ENCODE measurements at places on chromosomes 12 and 14.

GRCh38 chr12:91225316-91225715 is 42.7 kb upstream of the DCN start:
- no peak for DNase-seq

DNA sequence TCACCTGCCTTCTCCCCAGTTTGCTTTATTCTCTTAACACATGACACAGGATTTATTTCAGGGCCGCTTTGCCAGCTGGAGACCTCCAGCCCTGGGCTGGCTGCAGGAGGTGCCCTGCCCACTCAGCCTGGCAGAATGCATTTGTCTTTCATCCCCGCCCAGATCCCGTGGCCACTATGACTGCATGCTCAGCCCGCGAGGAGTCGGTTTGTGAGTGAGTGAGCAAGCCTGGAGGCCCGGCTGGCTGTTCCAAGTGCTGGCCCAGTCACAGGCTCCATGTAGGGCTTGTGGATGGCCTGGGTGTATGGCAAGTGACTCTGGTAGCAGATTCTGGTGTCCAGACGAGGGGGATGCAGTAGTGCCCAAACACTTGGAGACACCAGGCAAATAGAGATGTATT is 2.1 kb downstream of the TDP1 start:
- peak; percentile 3 for DNase-seq

- DNase-seq = no peak
These were observed 17.3 kb downstream of the KLRB1 start for GRCh38 chr12:9590441-9590840.

DNA sequence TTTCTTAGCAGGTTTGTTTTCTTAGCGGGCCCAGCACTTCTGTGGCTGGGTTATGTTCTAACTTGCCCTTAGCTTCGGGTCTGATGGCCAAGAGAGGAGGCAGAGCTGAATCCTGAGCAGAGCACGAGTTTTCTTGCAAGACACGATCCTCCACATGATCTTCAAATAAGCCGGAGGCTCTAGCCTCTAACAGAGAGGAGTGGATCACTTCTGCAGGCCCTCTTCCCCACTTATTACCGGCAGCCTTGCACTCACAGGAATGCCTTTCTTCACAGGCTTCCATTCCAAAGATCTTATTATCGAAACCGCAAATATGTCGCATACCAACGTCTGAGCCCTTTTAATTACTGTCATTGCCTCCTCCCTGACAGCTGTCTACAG is 79.5 kb downstream of the SINHCAF start:
- no peak for DNase-seq

DNA sequence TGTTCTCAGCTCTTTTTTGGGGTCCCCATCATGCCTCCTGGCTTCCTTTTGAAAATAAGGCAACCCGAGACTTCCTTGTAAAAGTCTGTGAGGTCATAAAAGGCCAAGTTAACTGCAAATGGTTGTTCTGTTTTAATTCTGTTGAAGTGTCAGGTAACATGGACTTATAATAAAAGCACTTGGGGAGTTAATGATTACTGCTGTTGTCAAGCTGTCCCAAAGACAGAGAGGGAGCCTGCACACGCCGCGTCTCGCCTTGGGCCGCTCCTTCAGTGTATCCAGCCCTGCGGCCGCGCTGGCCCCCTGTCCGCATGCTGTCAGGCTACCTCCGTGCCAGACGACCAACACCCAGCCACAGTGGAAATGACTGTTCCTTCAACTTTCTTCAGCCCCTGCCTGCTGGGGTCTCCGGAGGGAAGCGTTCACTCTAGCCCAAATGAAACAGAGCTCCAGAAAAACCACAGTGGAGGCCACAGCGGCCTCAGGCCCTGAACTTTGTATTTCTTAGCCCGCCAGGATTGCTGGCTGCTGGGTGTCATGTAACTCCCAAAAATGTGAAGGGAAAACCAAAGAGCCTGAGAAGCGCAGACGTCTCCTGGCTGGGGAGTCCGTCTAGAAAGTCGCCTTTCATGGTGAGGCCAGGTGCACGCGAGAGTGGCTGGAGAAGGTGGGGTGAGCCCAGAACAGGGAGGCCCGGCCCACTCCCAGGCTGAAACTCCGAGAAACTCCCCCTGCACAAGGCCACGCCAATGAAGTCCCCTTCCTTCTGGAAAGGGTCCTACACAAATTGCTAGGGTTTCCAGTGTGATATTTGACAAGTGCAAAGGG is 189.1 kb downstream of the ZFP36L1 start:
- DNase-seq = no peak

GRCh38 chr14:96723946-96724345 is 73.2 kb upstream of the VRK1 start:
- no peak for DNase-seq

DNA sequence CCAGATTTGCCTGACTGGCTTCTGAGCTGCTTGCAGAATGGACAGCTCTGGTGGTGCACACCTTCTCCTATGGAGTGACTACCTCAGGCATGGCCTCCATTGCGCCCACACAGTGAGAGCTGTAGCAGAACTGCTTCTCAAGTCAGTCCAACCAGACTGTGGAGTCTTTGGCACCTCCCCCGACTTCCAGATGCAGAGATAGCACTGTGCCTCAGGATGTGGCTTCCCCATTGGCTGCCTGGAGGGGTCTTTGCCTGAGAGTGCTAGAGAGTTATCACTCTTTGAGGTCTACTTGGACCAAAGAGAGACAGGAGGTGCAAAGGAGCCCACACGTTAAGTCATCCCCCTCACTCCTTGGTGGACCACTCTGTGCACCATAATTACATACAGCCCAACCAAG is 44.8 kb upstream of the FRS2 start:
- DNase-seq = no peak

DNA sequence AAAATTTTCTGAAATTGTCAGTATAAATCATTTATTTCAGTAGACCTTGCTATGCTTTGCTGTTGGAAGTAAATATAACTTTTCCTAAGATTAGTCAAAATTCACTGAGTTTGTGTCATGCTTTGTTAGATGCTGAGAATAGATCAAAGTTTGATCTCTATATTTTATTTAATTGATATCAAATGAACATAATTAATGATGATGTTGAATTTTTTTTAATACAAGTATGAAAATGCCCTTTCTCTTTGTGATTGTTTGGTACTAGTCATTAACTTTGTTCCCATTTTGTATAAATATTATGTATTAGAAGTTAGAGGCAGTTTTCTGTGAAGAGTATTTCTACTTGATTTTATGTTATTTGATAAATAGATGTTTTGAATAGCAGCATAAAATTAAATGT is 45.7 kb downstream of the CCDC91 start:
- DNase-seq = no peak

DNA sequence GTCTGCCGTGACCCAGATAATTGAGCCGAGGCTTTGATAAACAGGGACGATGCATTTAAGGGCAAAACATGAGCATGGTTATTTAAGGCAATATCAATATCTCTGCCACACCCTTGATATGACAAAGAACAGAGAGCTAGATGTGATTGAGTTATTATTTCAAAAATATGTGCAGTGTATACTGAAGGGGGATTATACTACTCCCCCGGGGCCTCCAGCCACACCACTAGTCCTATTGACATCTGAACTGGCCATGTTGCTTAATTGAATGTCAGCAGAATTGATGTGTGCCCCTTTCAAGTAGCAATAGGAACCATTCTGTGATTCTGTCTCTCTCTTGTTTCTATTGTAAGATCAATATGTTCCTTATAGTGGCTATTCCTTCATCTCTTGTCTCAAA is 794.8 kb upstream of the SEL1L start:
- DNase-seq = no peak

DNA sequence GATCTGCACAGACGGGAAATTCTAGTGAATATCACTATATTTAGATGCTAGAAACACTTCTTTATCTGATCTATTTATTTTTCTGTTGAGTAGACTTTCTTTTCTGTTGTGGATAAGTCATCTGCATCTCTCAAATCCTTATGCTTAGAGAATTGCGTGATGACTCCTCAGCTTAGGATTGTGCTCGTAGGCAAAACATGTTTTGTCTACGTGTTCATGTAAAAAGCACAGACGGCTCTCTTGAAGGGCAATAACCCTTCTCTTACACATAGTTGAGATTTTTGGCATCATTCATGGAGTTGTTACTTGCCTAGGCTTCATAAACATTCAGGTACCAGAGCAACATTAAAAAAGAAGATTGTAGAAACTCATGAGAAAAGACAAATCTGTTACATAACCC is 18.6 kb downstream of the PPFIBP1 start:
- no peak for DNase-seq

DNA sequence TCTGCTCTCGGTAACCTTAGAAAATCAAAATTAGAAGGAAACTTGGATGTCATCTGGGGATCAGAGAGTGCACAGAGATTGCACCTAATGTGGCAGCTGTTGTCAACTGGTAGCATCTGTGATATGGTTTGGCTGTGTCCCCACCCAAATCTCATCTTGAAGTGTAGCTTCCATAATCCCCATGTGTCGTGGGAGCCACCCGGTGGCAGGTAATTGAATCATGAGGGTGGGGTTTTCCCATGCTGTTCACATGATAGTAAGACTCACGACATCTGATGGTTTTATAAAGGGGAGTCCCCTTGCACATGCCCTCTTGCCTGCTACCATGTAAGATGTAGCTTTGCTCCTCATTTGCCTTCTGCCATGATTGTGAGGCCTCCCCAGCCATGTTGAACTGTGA is 127.7 kb upstream of the SRRM4 start:
- DNase-seq = no peak

DNA sequence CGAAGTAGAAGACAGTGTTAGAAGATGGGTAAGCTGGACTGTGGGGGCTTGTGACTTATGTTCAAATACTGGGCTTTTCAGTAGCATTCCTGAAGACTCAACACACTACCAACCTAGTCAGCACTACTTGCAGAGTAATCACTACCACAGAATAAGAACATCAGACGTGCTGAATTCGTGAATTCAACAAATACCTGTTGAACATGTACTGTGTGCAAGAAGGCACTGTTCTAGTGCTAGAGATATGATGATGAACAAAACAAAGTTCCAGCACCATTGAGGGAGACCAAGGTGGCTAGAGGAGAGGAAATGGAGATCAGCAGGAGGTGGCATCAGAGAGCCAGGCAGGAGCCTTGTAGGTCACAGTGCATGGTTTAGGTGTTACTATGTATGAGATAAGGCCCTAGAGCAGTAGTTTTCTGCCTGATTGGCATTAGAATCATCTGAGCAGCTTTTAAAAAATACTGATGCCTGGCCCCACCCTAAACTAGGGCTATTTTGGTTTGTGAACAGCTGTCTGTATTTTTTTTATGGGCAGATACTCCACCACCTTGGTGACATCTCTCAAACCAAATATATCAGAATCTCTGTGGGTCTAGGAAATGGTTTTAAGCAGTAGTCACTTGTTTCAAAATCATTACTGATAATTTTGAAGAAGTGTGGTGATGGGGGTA is 26.8 kb downstream of the FERMT2 start:
- DNase-seq = no peak

- DNase-seq = no peak
These were observed 267.7 kb downstream of the RASSF9 start for GRCh38 chr12:85568395-85569103.

DNA sequence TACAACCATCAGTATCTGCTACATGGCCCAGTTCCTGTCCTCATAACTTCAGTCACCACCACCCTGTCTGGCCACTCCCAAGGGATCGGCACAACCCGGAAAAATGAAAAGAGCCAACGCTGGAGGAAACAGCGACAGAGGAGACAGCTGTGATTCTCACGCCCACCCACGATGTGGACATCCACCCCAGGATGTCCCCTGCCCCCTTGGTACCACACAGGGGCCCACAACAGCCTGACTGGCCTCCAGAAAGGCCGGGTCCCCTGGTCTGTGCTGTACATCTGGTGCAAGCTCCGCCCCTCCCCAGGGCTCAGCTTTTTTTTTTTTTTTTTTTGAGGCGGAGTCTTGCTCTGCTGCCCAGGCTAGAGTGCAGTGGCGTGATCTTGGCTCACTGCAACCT is 12.5 kb downstream of the RPS6KL1 start:
- DNase-seq = no peak

DNA sequence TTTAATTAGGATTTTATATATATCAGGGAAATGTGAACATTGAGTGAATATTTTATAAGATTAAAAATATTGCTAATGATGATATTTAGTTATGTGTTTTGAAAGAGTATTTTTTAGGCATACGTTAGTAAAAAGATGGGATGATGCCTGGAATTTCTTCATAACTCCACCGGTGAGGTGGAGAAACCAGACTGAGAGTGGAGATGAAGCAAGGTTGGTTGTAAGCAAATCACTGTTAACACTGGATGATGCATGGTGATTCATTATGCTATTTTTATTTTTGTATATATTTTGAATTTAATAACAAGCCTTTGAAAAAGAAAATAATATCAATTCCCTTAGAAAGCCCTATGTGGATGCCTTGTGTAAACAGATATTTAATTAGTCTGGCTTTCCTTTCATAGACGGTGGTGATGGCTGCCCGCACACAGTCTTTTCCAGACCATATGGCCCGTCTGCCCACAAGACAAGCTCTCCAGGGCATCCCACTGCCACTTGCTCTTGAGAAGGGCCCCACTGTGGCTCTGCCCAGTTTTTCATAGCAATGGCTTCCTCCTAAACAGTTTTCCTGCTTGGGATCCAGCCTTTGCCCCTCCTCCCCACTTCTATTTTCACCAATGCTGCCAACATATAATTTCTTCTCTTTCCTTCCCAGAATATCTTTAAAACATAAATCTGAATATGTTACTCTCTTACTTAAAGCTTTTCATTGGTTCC is 95.4 kb downstream of the HELB start:
- no peak for DNase-seq

- DNase-seq = no peak
These were observed 79.3 kb upstream of the C12orf71 start for GRCh38 chr12:27161458-27162228.

GRCh38 chr12:40727774-40728483 is 35.7 kb downstream of the CNTN1 start:
- DNase-seq = no peak

- DNase-seq = no peak
These were observed 8.6 kb upstream of the EPS8 start for GRCh38 chr12:15797818-15798217.

- no peak for DNase-seq
These were observed 33.9 kb downstream of the SLC35F4 start for GRCh38 chr14:57831981-57832380.

DNA sequence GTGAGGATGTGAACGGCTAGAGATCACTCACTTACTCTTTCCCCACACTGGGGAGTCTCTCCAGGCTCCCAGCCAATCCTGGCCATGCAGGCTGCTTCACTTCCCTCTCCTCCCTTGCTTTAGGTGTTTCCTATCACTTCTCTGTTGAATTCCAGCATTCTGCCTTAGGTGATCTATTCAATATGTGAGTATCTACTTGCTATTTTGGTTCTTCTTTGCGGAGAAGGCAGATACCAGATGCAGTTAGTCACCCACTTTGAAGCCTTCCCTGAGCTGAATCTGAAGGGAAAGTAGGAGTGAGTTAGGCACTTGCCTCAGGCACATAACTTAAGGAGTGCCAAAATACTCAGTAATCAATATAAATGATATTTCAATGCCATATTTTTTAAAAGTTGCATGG is 36.0 kb upstream of the FAR2 start:
- DNase-seq = no peak

GRCh38 chr12:21600196-21600595 is 4.5 kb downstream of the GYS2 start:
- DNase-seq = no peak

DNA sequence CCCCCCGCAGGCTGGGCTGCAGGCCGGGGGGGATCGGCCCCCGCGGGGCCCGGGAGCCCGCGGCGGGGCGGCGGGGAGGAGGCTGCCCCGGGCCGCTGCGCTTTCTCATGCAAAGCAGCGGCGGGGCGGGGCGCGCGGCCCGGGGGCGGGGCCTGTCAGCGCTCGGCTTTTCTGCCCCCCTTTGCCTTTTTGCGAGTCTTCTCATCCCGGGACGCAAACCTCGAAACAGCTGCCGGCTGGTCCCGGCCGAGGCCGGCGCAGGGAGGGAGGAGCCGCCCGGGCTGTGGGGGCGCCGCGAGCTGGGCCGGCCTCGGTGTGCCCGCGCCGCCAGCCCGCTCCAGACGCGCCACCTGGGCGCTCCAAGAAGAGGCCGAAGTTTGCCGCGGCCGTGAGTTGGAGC is at the start of gene FZD10:
TSS of gene FZD10 (plus strand) at position 198 of the 400 bp plus-strand sequence. CDS start 479 bp downstream, outside the sequence.
- DNase-seq = peak; percentile 6
